Sigmoid colon (tissue), 7 donors: ENCODE measurements at places on chromosomes 7 and 10. TPM values are rescaled to one million over a fixed set of nuclear protein-coding genes. Genes with fewer than 3 reads are reported as not detected.

Gene NPC1L1
- total RNA-seq, result 0.83 TPM

Gene ATOH7
- 0.71 TPM for total RNA-seq

Gene CCDC146
- 22.8 TPM for total RNA-seq

Gene COL13A1
- 2.9 TPM for total RNA-seq

Gene TECPR1
- 38.2 TPM for total RNA-seq

Gene TRIM4
- total RNA-seq, result 21.9 TPM

Gene P4HA1
- total RNA-seq, result 19.3 TPM

Gene NRCAM
- total RNA-seq, result 3.9 TPM

GRCh38 chr10:19683356-19683755, 132.9 kb upstream of the PLXDC2 start:
- no peak overlapping the region for H3K4me3 ChIP-seq
- no peaks in the 10 kb centered on the region for H3K4me1 ChIP-seq
- H3K27ac ChIP-seq, result no peak overlapping the region

DNA sequence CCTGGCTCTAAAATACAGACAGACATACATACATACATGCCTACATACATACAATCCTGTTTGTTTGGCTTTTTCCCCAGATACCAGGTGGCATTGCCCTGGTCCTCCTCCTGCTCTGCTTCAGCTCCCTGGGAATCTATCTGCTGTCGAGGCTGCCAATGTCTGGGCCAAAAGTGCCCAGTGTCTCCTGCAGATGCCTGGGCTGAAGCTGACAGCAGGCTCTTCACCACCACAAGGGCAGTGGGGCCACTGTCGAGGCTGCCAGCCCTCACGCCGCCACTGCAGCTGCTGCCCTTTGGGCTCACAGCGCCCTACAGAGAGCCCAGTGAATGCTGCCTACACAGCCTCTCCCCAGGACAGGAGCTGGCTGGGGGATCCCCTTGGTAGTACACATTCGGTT, 18.0 kb upstream of the STN1 start:
- no peaks in the 10 kb centered on the region for H3K36me3 ChIP-seq
- H3K4me1 ChIP-seq, result no peaks in the 10 kb centered on the region
- no peaks in the 10 kb centered on the region for H3K27me3 ChIP-seq

GRCh38 chr10:113131613-113132261, 181.7 kb downstream of the TCF7L2 start:
- H3K27me3 ChIP-seq, result no peaks in the 10 kb centered on the region
- H3K4me1 ChIP-seq, result peaks cover 44% of the 10 kb centered on the region
- no peaks in the 10 kb centered on the region for H3K36me3 ChIP-seq
- H3K4me3 ChIP-seq, result no peak overlapping the region
- DNase-seq, result no peak

GRCh38 chr7:39589323-39590111, 23.3 kb downstream of the YAE1 start:
- DNase-seq, result no peak
- no peaks in the 10 kb centered on the region for H3K4me1 ChIP-seq
- H3K27me3 ChIP-seq, result no peaks in the 10 kb centered on the region
- H3K36me3 ChIP-seq, result no peaks in the 10 kb centered on the region
- no peak overlapping the region for H3K4me3 ChIP-seq
- H3K27ac ChIP-seq, result no peak overlapping the region

GRCh38 chr7:151790095-151790829, 86.7 kb downstream of the PRKAG2 start:
- no peaks in the 10 kb centered on the region for H3K36me3 ChIP-seq
- H3K4me1 ChIP-seq, result peaks cover 7% of the 10 kb centered on the region
- no peak overlapping the region for H3K27ac ChIP-seq

DNA sequence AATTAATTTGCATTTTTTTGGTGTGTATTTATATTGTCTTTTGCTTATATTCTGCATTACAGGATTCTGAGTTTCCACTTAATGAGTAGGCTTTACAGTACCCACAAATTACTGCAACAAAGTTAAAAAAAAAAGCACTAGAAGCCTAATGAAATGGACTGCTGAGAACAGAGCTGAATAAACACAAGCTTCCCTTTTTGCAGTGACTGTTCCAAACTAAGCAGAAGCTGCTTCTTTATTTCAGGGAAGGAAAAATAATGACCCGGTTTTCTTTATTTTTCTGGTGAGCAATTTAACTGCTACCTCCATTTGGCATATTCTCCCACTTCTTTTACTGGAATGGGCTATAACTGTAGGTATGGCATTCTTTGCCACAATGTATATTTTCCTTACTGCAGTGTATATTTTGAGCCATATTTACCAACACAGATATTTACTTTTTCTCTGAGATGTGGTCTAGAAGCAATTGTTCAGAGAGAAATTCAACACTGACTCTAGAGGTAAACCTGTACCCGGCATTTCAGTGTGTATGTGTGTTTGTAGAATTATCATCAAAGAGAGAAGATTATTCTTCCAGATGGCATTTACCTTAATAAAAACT, 56.9 kb downstream of the HDAC9 start:
- no peaks in the 10 kb centered on the region for H3K36me3 ChIP-seq
- peak overlapping the region; percentile 9 for H3K27ac ChIP-seq
- H3K4me3 ChIP-seq, result no peak overlapping the region

DNA sequence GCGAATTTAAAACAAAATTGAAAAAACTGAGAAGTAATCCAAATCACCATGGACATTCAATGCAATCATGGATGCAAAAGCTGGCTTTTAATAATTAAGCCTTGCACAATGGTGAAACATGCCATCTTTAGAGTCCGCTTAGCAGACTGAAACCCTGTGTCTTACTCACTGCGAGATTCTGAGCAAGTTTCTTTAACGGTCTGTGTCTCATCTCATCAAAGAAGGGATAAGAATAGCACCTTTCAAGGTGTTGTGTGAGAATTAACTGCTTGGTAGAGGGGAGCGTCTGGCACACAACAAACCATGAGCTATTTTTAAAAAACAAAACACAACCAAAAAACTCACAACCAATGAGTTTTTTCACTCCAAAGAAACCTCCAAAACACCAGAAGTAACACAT, 21.4 kb downstream of the ACBD7 start:
- H3K4me1 ChIP-seq, result no peaks in the 10 kb centered on the region
- no peak overlapping the region for H3K4me3 ChIP-seq
- no peak overlapping the region for H3K27ac ChIP-seq
- DNase-seq, result no peak
- no peaks in the 10 kb centered on the region for H3K27me3 ChIP-seq
- H3K36me3 ChIP-seq, result no peaks in the 10 kb centered on the region

GRCh38 chr7:38448584-38449234, 175.3 kb upstream of the TARP start:
- DNase-seq, result no peak
- H3K27me3 ChIP-seq, result no peaks in the 10 kb centered on the region
- no peaks in the 10 kb centered on the region for H3K36me3 ChIP-seq
- H3K4me1 ChIP-seq, result peaks cover 22% of the 10 kb centered on the region
- H3K4me3 ChIP-seq, result no peak overlapping the region

- peak; percentile 1 for DNase-seq
- H3K36me3 ChIP-seq, result no peaks in the 10 kb centered on the region
- no peak overlapping the region for H3K4me3 ChIP-seq
Observed at GRCh38 chr7:156065400-156065799, 253.1 kb upstream of the SHH start.

DNA sequence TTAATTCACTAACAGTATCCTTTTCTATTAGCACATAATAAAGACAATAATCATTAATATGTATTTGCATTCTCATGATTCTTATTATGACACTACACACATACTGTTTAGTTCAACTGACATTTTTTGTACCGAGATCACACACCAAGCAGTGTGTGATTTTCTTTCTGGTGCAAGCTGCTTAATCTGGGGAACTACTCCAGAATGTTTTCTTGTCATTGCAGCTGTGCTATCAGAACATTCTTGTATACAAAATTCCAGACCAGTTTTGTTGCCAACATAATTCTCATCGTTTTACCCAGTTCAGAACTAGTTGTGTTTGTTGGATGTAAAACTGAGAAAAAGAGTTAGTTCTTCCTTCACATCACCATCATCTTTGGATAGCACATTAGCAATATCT, 37.4 kb downstream of the VKORC1L1 start:
- no peaks in the 10 kb centered on the region for H3K36me3 ChIP-seq
- H3K27me3 ChIP-seq, result no peaks in the 10 kb centered on the region
- no peak overlapping the region for H3K27ac ChIP-seq
- H3K4me3 ChIP-seq, result no peak overlapping the region
- DNase-seq, result no peak

DNA sequence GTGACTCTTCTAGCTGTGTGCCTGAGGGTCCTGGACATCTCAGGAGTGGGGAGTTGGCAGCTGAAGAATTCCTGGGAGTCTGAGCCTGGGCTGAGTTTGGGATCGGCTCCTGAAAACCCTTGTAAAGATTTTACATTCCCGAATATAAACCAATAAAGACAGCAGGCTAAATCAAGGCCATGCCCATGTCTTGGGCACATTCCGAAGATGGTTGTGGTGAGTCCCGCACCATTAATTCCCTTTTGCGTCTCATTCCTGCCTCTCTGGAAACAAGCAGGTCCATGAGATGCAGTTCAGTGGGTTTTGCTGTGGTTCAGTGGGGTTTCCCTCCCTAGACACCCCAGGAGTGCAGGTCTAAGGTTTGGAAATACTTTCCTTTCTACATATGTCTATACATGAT, 90.9 kb downstream of the COL26A1 start:
- H3K36me3 ChIP-seq, result no peaks in the 10 kb centered on the region
- no peaks in the 10 kb centered on the region for H3K4me1 ChIP-seq
- H3K27ac ChIP-seq, result no peak overlapping the region
- no peak for DNase-seq
- no peak overlapping the region for H3K4me3 ChIP-seq

- no peak overlapping the region for H3K4me3 ChIP-seq
- H3K27ac ChIP-seq, result no peak overlapping the region
- H3K36me3 ChIP-seq, result no peaks in the 10 kb centered on the region
- no peaks in the 10 kb centered on the region for H3K27me3 ChIP-seq
- DNase-seq, result no peak
Observed at GRCh38 chr10:64863836-64864235, 1342.6 kb downstream of the REEP3 start.

DNA sequence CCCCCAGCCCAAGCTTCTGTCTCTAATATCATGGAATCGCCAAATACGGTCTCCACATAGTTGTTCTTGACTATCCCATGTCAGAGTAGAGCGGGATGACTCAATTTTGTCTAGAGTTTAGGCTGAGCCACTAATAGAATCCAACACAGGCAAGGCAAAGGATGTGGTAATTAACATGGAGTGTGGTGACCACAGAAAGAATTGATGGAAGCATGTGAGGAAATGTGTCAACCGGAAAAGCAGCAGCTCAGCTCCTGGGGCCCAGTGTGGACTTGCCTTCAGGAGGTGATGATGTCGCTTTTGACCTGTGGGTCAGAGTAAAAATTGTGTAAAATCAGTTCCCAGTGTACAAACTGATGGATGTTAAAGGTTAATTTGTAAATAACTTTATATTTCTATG, 139.3 kb upstream of the KLF6 start:
- H3K4me1 ChIP-seq, result no peaks in the 10 kb centered on the region
- H3K4me3 ChIP-seq, result no peak overlapping the region
- no peak for DNase-seq
- H3K27ac ChIP-seq, result no peak overlapping the region
- no peaks in the 10 kb centered on the region for H3K36me3 ChIP-seq

DNA sequence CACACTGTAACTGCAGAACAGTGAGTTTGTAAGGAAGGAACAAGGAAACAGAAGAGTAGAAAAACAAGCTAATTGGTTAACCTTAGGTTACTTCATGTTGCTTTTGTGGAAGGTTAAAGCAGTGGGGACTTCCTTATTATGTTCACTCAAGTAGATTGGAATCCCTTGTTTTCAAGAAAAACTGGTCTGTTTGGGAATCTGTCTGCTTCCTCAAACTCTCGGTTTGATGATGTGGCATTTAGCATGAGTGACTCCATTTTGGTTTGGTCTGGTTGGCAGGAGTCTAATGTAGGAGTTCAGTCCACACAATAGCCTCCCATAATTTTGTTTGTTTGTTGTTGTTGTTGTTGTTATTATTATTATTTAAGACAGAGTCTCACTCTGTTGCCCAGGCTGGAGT, 3.8 kb upstream of the TRIM56 start:
- no peaks in the 10 kb centered on the region for H3K36me3 ChIP-seq
- peaks cover 6% of the 10 kb centered on the region for H3K4me1 ChIP-seq
- H3K27me3 ChIP-seq, result no peaks in the 10 kb centered on the region
- H3K4me3 ChIP-seq, result no peak overlapping the region

DNA sequence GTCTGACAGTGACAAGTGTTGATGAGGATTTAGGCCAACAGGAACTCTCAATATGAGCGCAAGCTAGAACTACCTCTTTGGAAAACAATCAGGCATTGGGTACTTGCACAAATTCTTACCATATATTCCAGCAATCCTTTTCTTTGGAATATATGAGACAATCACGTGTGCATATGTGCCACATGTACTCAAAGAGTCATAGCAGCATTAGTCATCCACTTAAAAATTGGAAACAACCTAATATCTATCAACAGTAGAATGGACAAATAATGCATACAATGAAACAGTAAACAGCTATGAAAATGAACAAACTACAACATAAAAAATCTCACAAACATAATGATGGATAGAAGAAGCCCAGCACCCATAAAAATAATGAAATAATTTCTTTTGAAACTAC, 179.7 kb downstream of the GLI3 start:
- no peak for DNase-seq
- H3K27me3 ChIP-seq, result no peaks in the 10 kb centered on the region
- no peak overlapping the region for H3K4me3 ChIP-seq
- H3K27ac ChIP-seq, result no peak overlapping the region

DNA sequence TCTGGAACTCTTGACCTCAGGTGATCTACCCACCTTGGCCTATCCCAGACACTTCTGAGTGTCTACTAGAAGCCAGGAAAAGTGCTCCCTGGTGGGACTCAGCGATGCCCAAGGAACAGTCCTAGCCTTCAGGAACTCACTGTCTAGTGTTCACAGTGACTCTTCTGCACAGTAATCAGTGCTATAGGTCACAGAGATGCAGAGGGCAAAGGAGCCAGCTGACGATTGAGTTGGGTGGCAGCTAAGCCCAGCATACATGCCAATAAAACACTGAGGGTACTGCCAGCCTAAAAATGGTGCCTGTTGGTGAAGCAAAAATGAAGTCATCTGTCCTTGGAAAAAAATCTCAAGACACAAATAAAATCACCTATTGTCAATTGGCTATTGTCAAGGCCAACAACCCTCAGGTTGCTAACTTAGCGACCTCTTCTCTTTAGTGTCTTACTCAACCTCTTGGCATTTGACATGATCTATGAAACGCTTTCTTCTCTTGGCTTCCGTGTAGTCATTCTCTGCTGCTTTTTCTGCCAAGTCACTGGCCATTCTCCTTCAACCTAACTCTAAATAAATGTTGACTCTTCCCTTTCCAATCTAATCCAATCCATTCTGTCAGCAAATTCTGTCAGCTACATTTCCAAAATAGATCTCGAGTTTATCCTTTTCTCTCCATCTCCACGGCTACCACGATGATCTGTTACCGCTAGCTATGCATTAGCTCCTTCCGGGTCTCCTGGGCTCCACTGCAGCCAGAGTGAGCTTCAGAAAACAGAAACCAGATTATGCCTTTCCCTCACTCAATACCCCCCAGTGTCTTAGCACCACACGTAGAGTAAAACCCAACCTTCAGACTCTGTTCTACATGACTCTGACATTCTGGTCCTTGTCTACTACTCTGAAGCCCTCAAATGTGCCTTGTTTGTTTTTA, 99.2 kb downstream of the ATXN7L1 start:
- no peaks in the 10 kb centered on the region for H3K27me3 ChIP-seq
- no peak for DNase-seq
- no peak overlapping the region for H3K4me3 ChIP-seq
- no peaks in the 10 kb centered on the region for H3K36me3 ChIP-seq
- peaks cover 51% of the 10 kb centered on the region for H3K4me1 ChIP-seq

GRCh38 chr7:75943864-75944263, 28.9 kb downstream of the POR start:
- H3K27ac ChIP-seq, result no peak overlapping the region
- no peak overlapping the region for H3K4me3 ChIP-seq
- no peaks in the 10 kb centered on the region for H3K4me1 ChIP-seq
- no peaks in the 10 kb centered on the region for H3K27me3 ChIP-seq
- H3K36me3 ChIP-seq, result no peaks in the 10 kb centered on the region
